ENCODE measurements at places on chromosomes 4 and X. TPM values are rescaled to one million over a fixed set of nuclear protein-coding genes. Genes with fewer than 3 reads are reported as not detected.

Gene UCP1
- total RNA-seq, result not detected

Gene SSX4
- total RNA-seq, result not detected

Gene RENBP
- 6.2 TPM for total RNA-seq

Gene CXCL5
- 0.33 TPM for total RNA-seq

Gene MAPK10
- 0.37 TPM for total RNA-seq

Gene CORIN
- total RNA-seq, result 0.40 TPM
